Stimulated activated CD4-positive, alpha-beta T cell treated with anti-CD3 and anti-CD28 coated beads, Interleukin-12 subunit alpha, Interleukin-12 subunit beta, amount 100 ng/mL, for 24 hours (primary cell): ENCODE measurements at places on chromosomes 5 and 9.

DNA sequence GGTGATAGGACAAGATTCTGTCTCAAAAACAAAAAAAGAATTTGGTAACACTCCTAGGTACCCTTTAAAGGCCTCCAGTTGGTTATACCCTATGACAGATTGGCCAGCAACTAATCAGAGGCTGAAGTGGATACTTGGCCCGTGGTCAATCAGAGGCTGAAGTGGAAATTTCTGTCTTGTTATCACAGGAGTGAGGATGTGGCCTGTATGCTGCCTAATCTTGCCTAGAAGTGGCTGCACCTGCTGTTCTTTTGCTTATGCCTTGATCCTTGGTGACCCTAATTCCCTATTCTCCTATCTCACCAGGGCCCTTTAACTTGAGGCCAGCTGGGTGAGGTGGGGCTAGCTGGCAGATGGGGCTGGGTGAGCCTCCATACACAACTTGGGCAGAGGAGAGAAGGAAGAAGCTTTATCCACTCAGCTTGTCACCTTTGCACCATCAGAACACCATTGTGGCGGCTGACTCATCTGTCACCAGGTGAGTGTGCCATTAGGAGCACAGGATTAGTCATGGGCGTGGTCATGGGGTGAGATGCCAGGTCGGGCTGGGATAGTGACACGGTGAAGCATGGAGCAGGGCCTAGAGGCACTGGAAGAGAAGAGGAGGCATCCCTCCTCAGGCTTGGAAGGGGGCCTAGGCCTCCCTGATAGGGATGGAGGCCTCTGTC, 41.5 kb downstream of the SAR1B start:
- DNase-seq = peak; percentile 51

GRCh38 chr9:136544964-136545691, 720 bp downstream of the NOTCH1 start:
- DNase-seq = peak; percentile 53

DNA sequence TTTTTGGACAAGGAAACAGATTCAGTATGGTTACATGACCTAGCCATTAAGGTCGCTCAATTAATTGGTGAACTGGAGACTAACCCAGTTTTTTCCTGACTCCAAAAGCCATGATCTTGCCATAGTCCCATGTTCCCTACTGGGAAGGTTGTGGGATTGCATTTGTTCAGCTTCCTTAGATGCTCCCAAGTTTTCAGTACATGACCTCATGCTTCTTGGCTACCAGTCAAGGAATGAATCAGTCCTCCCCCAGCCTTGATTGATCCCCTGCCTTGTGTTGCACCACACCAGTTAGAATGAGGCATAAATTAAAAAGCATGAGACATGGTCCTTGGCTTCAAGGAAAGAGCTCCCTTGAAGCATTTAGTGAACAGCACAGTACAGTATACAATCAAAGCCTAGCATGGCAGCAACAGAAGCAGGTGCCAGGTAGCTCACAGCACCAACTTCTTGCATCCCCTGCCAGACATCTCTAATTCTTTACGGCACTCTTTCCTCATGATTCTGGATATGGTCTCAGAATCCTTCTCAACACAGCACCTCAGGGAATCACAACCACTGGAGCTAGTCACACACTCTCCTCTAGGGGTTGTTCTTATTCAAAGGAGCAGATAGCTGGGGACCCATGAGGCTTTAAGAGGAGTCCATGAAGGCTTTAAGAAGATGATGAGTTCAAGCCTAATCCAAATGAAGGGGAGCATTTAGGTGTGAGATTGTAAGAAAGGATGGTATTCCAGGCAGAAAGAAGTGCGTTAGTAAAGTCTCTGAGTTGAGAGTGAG, 295.5 kb upstream of the CLINT1 start:
- no peak for DNase-seq

- no peak for DNase-seq
These were observed 6.6 kb upstream of the UBQLN1 start for GRCh38 chr9:83714329-83714728.

GRCh38 chr5:136457390-136458013, 92.2 kb upstream of the TRPC7 start:
- no peak for DNase-seq

DNA sequence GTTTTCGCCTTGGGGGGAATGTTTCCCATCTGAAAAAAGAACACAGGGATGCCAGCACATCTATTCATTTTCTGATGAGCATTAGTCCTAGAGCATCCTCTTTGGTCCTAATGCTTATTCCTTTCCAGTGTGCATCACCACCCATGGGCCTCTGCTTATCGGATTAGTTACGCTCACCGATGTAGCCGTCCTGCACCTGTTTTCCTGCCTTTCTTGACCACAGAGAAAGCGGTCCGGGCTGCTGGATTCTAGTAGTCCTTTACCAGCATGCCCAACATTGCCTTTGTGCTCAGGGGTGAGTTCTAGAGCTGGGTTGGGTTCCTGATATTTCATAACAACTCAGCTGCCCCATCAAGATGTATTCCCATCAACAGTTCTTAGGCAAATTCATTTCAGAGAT, 2084.5 kb upstream of the C9orf72 start:
- DNase-seq = no peak
